ENCODE measurements at places on chromosomes 5 and 9. TPM values are rescaled to one million over a fixed set of nuclear protein-coding genes. Genes with fewer than 3 reads are reported as not detected.

GRM6 gene
- total RNA-seq, result not detected

NRG2 gene
- total RNA-seq, result 4.9 TPM

CACFD1 gene
- total RNA-seq, result 9.2 TPM

UGT3A2 gene
- not detected for total RNA-seq

FREM1 gene
- not detected for total RNA-seq

WDR36 gene
- 13.7 TPM for total RNA-seq

DNA sequence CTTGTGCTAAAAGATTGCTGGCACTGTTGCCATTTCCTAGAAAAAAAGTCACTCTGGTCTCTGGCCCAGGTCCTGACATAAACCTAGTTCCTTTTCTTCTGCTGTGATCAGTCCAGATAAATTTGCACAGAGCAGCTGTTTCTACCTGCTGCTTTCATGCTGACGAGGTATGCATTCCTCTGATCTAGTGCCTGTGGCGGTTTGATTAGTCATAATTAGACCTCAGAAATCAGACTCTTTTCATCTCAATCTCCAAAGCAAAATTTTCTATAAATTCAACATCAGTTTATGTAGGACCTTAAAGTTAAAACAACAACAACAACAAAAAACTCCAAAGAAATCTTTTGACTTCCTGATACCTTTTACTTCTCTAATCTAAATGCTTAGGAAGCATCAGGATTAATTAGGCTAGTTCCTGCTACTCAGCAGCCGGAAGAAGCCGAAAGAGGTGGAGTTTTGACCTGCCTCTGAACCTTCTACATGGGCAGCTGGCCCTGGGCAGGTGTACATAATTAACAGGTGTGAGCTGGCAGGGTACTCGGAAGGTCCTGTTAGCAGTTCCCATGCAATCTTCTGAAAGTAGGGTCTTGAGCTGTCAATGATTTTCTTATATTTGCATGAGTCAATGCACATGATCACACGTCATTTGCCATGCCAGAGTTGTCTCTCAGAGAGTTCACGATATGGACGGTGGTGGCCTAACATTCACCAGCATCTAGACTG, 83.3 kb upstream of the CCDC112 start:
- no peak for DNase-seq

DNA sequence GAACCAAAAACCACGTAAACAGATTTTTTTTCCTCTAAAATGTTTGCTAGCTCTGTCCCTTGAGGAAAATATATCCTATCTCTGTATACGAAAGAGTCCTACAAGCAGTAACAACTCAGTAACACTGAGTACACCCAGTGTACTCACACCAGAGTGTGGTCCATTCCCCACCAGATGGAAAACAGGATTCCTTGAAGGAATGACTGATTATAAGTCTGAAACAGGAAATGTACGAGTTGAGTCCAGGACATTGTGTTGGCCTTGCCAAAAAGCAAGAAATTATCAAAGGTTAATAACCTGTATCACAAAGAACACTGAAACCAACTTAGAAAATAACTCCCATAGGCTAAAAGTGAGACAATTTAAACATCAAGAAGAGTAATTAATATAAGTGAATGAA, 20.4 kb downstream of the GOLPH3 start:
- DNase-seq, result no peak

GRCh38 chr9:91451431-91452270, 28.0 kb upstream of the NFIL3 start:
- DNase-seq, result no peak

DNA sequence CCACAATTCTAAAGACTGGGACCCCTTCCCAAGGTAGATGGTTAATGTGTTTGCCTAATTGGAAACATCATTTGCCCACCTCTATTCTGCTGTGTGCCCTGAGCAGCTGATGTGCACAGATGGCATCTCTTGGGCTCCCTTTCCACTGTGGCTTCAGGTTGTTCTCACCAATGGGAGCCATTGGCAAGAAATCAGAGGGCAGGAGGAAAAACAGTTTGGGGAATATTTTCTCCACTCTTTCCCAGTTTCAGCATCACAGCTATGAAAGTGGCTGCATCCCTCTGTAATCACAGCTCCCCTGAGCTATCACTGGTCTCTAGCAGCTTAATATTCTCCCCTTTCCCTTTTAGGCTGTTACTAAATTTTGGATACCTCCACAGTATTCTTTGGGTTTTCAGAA, 911.6 kb upstream of the SEMA6A start:
- DNase-seq, result no peak

GRCh38 chr5:82347201-82347865, 69.2 kb upstream of the RPS23 start:
- no peak for DNase-seq

GRCh38 chr5:122707796-122708195, 67.1 kb upstream of the SNX2 start:
- DNase-seq, result no peak

GRCh38 chr5:20470997-20471396, 483.0 kb upstream of the CDH18 start:
- no peak for DNase-seq

DNA sequence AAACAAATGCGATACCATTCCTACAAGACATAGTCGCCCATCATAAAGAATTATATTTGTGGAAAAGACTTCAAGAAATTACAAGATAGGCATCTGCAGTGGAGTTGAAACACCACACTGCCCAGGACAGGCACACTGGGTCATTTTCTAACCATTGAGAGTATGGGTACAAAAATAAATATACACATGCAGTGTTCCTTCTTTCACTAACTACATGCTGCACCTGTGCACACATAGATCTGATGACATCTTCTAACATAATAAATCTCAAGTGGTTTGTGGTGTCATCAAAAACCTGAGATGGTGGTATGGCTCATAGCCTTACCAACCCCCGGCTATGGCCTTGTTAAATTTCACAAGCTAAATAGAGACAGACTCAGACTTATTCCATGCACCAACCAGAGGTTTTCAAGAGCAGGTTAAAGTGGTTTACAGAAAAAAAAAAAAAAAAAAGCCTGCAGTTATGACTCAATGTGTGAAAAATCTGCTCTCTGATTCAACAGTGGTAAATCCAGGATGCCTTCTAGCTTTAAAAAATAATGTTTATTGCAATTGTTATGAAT, 12.4 kb upstream of the NFIB start:
- no peak for DNase-seq

DNA sequence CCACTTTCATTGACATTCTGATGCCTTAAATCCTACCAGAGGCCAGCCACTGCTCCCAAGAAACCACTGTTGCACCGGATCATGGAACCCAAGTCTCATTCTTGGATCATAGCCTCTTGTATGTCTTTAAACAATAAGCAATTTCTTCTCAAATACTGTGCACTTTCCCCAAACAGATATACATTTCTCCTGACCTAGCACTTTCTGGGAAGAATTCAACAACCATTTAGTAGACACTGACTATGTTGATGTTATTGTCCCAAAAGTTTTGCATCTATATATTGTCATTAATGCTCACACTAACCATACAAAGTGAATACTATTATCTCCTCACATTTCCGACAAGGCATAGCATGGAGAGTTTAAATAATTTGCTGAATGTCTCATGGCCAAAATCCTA, 123.3 kb downstream of the GNAQ start:
- no peak for DNase-seq

GRCh38 chr9:113499876-113500497, 36.5 kb downstream of the RGS3 start:
- DNase-seq, result no peak

DNA sequence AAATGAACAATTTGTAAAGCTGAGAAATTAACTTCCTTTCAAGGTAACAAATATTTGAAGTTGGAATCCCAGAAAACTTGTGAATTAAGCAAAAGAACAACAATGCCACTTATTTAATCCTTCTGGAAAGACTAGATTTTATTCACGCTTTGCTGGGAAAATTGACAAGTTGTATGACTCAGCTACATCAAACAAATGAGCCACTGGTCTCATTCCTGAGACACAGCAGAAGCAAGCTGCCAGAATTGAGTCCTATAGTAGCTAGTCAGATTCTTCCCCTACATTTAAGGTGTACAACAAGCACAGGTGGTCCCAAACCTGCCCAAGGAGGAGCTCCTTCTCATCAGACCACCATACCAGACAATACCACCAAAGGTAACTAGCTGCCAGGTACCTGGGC, 280.7 kb downstream of the SPOCK1 start:
- no peak for DNase-seq

DNA sequence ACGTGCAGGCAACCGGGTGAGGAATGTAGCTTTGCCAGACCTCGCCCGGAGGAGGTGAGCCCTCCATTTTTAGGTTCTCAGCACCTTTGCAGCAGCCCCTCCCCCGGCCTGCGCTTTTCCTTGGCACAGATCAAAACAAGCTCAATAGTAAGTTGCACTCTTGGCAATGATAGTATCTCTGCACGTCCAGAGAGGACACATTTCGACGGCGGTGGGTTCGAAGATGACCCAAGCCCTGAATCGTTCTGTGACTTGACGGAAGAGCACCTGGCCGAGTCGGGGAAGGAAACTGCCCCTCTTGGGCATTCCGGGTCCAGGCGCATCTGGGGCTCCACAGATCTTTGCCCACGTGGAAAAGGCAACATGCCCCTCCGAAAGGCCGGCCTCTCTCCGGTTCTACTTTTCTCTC, 904 bp downstream of the GDNF start:
- DNase-seq, result no peak

GRCh38 chr9:18173923-18174322, 300.0 kb upstream of the ADAMTSL1 start:
- no peak for DNase-seq

DNA sequence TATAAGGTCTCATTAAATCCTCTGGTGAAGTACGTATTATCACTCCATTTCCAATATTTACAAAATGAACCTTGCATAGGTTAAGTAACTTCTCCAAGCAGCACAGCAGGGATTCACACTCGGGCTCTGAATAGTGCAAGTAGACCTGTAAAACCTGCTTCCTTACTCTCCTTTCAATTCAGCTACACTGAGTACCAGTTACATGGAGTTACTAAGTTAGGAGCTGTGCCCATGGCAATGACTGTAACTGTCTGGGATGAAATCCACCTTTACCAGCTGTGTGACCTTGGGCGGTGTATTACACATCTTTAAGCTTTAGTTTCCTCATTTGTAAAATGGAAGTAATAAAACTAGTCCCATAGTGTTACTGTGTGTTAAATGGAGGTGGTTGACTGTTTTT, 15.9 kb upstream of the MOB3B start:
- no peak for DNase-seq

- DNase-seq, result no peak
Observed at GRCh38 chr5:135218486-135218755, 180.6 kb downstream of the MACROH2A1 start.

All from esophagus squamous epithelium (tissue), 5 donors.